Suppressor macrophage treated with lipopolysaccharide for 4 hours (primary cell): ENCODE measurements at places on chromosomes 16 and 17.

DNA sequence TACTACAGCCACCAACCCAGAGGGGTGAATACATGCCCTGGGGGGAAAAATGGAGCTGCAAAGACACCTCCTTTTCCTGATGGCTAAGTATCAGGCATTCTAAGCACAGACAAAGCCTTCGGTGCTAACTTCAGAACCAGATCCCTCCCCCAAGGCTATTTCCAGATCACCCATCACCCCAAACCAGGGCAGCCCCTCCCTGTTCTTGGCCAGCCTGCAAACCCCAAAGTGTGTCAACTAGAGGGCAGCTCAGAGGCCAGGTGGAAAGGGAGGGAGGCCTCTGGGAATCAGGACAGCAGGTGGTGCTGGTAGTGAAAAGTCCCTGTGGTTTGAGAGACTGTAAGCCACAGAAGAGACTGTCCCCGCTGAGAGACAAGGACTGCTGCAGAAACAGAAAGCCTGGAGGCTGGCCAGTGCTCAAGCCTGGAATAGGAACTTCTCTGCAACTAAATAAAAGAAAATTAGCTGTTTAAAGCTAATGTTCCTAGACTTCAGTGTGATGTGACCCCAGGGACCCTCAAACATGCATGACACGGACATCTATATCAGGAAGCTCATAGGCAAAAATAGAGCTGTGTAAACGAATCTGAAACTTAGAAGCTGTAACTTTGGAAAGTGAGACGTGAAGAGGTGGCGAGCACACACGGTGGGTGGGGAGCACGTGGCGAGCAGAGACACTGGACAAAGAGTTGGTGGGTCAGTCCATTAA lies 9.1 kb downstream of the TUBG1 start:
- DNase-seq = no peak

DNA sequence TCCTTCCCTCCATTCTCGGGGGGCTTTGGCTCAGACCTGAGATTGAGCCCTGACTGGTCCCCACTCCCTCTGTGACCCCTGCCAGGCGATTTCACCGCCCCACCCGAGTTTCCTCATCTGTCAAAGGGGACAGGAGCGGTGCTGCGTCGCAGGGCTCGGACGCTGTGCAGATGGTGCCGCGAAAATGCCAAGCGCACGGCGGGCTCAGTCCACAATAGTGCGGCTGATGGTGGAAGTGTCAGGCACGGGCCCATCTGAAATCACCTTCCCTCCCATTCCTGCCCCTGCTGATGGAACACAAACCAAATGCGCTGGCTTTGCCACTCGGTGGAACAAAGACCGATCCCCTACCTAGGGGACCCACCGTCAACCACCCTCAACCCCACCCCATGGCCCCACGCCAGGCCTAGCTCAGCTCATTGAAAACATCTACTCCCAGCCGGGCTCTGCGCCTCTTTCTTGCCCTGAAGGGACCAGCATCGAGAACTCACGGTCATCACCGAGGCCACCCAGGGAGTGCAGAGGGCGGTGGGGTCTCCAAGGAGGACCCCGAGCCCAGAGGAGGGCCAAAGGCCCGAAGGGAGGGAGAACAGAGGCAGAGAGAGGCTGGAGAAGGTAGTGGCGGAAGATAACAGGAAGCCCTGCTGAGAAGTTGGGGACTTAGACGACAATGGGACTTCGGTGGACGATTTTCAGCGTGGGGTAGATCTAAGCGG lies 1.4 kb downstream of the CARHSP1 start:
- DNase-seq = no peak

DNA sequence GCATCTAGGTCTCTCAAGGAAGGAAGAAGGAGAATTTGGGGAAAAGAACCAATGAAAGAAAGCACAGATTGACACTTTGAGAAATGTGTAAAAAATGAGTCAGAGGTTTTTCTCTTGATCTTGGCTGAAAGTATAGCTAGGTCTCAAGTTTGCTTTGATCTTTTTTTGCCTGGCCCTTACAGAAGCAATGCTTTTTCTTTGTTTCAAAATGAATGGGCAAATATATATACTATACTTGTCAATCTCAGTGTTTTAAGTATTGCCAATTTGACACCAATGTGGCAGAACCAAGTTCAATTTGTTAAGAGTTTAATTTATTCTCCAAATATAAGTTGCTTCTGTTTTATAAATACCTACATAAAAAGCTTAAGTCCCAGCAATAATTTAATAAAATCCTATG lies 119.6 kb downstream of the PPM1E start:
- no peak for DNase-seq

DNA sequence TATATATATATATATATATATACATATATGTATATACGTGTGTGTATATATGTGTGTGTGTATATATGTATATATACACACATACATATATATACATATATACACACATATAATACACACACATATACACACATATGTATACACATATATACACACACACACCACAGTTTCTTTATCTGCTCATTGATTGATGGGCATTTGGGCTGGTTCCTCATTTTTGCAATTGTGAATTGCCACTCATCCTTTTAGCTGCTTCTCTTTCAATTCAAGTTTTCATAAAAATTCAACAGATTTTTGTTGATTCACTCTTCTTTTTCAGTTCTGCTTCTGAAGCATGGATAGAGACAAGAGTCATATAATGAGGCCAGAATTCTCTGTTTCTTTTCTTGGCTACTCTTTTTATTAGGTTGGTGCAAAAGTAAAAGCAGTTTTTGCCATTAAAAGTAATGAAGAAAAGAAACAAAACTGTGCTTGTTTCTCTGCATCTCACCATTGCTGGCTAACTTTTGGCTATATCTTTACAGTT lies 44.5 kb downstream of the SLFN5 start:
- peak; percentile 28 for DNase-seq

- no peak for DNase-seq
Measured at GRCh38 chr16:10121491-10121890, 60.7 kb downstream of the GRIN2A start.

DNA sequence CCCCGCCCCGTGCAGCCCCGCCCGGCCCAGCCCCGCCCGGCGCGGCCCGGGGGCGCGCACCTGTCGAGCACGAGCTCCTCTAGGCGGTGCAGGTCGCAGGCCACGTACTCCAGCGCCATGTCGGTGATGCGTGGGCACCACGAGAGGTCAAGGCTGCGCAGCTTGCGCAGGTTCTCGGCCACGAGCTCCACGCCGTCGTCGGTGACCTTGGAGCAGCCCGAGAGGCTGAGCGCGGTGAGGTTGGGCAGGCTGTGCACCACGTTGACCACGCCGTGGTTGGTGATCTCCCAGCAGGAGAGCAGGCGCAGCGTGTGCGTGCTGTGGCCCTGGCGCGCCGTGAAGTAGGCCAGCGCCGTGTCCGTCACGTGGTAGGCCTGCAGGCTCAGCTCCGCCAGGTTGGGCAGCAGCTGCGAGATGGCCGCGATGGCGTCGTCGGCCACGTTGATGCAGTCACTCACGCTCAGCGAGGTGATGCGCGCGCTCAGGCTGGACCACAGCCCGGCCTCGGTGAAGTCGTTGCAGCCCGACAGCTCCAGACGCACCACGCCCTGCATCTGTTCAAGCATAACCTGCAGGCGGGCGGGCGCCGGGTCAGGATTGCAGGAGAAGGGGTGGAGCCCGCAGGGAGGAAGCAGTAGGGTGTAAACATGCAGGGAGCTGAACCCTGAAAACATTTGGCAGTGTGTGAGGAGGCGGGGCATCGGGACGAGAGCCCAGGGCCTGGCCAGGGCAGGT lies 5.3 kb upstream of the WDR24 start:
- DNase-seq = no peak

- no peak for DNase-seq
Measured at GRCh38 chr16:1362807-1363206, 11.1 kb downstream of the GNPTG start.

DNA sequence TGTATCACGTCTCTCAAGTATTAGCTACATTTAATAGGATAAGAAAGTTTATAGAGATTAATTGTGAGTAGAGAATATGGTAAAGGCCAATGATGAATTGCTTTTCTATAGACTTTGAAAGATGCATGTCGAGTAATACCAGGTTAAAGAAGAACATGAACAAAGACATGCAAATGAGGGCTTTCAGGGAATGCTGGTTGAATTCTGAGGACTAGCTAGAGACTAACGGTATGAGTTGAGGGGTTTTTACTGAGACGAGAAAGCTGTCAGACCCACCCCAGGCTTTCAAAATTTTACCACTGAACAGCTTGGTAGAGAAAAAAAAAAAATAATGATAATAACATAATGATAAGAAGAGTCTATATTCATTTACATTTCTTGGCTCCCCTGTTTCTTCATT lies 796.0 kb upstream of the CDH8 start:
- DNase-seq = no peak

DNA sequence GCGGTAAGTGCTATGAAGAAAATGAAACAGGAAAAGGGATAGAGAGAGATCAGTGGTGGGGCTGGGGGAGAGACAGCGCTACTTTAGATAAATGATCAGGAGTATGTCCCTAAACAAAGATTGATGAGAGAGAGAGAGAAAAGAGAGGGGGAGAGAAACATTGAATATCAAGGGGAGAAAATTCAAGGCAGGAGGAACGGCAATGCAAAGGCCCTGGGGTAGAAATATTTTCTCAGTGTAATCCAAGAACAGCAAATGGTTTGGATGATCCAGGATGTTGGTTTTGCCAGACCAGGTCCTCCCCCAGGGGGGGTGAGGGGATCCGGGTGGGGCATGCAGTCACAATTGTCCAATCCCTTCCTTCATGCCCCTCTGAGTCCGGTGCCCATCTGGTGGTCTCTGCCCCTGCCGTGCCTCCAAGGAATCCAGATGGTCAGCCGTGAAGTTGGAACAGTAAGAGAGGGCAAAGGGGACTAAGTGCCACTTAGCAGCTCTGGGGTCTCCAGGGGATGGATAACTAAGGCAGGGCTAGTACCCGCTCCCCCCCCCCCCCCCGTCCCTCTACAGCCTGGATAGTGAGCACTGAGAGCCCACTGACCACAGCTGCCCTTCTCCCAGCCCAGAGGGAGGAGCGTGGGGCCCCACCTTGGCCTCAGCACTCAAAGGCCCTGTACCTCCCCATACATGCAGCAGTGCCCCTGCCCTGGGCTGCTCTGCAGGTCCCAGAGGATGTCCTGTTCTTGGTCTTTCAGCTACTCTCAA lies 43.7 kb downstream of the TMEM132E start:
- DNase-seq = no peak

- peak; percentile 6 for DNase-seq
Measured at GRCh38 chr16:12092544-12092921, 116.0 kb downstream of the SNX29 start.

DNA sequence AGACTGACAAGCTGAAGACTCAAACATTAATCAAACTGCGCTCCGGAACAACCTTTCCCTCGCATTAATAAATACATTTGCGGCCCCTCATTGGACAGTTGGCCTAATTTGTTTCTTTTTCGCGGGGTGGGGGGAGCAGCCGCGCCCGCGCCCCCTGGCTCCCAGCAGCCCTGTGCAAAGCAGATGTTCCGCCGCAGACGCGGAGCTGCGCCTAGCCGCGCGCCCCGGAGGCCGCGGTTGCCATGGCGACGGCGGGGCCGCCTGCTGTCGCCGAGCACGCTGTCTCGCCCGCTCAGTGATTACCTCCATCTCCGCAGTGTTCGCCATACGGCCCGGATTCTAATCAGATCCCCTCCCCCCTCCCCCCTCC lies 25.5 kb downstream of the COPZ2 start:
- peak; percentile 35 for DNase-seq

GRCh38 chr17:47304186-47304585 lies 19.6 kb upstream of the EFCAB13 start:
- no peak for DNase-seq

DNA sequence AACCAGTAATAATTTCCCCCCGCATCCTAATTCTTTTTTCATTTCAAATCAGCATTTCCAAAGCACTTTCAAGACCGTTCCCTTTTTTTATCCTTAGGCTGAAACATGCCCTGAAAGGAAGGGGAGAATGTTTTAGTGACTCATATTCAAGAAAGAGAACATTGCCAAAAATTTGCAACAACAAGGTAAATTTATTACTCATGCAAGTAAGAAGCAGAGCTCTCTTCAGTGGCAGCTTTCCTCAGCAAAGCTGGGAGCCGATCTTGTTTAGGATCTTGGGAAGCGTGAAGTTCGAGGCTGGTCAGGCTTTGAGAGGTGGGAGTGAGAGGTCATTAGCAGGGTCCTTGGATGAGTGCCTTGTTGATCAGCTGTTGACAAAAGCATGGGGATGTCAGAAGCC lies 129.5 kb downstream of the PRKCA start:
- DNase-seq = peak; percentile 54

DNA sequence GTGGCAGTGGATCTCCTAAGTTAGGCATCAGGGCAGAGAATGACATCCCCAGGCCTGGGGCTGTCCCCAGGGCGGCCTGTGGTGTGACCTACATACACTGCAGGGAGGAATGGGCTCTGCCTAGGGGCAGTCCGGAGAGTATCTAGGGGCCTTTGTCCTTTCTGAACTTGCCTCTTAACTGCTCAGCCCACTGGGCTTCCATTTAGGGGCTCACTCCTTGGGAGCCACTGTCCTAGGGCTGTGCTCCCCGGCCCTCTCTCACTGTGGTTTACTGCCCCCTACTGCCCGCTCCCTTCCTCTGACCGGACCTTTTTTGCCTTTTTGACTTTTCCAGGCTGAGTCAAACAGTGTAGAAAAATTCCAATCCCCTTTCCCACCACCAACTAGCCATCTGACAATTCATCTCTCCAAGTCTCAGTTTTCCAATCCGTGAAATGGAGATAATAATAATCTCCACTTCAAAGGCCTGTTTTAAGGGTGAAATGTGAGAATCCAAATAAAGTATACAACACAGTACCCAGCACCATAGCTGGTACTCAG lies 66.8 kb downstream of the DNAH3 start:
- DNase-seq = peak; percentile 71

GRCh38 chr17:64357191-64357981 lies 33.3 kb downstream of the PECAM1 start:
- DNase-seq = peak; percentile 82

- no peak for DNase-seq
Measured at GRCh38 chr16:27472091-27473020, 70.4 kb downstream of the IL21R start.

GRCh38 chr16:4426021-4426684 lies 485 bp downstream of the DNAJA3 start:
- peak; percentile 16 for DNase-seq

DNA sequence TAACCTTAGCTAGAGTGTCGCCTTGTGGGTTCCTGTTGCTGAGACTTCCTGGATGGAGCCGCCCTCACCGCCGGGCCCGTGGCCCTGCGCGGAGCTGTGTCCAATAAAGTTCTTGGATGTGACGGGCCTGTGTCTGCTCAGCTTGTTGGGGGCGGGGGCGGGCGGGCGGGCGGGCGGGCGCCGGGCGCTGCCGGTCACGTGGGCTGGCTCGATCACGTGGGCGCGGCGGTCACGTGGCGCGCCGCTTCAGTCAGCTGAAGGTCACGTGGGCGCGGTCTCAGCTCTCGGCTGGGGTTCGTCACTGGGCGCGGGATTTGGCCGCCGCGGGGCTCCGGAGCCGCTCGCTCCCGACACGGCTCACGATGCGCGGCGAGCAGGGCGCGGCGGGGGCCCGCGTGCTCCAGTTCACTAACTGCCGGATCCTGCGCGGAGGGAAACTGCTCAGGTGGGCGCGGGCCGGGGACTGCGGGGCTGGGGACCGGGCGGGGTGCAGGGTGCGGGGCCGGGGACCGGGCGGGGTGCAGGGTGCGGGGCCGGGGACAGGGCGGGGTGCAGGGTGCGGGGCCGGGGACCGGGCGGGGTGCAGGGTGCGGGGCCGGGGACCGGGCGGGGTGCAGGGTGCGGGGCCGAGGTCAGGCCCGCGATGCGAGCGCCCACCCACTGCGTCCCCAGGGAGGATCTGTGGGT lies at the start of gene AMDHD2:
TSS of gene AMDHD2 (plus strand) at position 275 of the 687 bp plus-strand sequence. CDS start at position 363, 88 bp downstream.
- DNase-seq = peak; percentile 96

- DNase-seq = no peak
Measured at GRCh38 chr17:45976755-45977505, 22.1 kb upstream of the STH start.
